T-helper 1 cell (primary cell): ENCODE measurements at places on chromosomes 6 and 20.

DNA sequence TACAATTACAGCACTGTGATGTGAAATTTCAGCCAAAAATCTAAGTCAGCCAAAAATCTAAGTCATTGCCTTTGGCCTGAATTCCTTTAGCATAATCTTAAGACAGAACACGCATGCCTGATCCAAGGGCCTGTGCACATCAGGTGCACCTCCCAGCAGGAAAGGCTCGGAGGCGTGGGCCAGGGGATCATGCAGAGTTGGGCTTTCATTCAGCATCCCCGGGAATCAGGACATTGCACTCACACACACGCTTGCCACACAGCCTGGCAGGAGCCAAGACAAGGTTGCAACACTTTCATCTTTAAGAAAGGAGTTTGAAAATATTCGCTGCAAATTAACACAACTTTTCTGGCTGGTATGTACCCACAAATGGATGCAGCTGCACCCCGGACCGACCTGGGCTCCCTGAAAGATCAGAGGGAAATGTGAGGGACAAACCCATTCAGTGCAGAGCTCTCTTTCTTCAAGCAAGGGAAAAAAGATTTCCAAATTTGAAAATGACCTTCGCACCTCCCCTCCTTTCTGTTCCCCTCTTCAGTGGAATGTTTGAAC lies 48.8 kb downstream of the ERMARD start:
- DNase-seq = no peak

- DNase-seq = no peak
Observed at GRCh38 chr6:168841609-168842278, 400.8 kb downstream of the SMOC2 start.

DNA sequence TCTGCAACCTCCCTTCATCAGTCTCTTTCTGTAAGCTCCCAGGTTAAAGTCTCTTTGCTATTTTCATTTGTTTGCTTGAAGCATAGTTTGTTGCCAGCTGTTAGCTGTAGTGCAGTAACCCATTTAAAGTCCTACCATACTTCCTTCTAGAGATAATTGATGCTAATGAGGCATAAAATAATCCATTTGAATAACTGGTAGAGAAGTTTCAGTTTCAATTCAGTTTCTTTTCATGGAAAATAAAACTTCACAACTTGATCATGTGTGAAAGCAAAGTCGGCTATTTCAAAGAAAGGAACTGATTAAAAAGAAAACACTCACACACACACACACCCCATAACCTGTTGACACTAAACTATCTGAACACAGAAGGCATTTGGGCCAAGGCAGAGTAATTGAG lies 68.5 kb upstream of the TENT5A start:
- DNase-seq = no peak

GRCh38 chr6:42726026-42726425 lies 3.6 kb upstream of the PRPH2 start:
- DNase-seq = no peak

DNA sequence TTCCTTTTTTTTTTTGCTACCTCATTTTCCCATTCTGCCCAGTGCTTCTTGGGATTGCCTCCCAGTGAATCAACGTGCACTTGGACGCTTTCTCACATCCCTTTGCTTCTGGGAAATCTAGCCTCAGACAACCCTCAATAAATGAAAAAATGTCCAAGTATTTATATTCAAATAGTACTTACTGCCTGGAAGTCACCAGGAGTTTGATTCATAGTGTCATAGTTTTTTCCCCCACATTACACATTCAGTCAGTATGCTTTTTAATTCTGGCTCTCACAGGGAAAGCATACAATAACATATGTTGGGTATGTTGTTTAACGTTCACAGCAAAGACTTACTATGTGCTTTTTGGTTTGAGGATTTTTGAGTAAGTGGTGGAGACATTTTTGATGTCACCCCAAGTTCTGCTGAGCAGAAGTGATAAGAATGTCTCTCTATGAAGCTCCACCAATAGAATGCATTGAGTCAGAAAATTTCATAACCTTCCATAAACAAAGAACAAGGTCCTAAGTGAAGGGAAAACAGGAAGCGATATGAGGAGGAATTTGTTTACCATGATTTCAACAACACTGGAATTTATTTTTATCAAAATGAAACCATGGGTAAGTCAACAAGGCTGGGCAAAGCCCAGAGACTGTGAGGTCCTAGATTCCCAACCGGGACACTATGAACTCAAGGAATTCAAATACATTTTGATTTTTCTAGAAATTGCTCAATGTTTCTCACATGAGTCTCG lies 301.2 kb upstream of the BMP2 start:
- no peak for DNase-seq

GRCh38 chr6:42326248-42326647 lies 108.6 kb upstream of the MRPS10 start:
- DNase-seq = no peak

GRCh38 chr6:137510923-137511322 lies 16.7 kb upstream of the OLIG3 start:
- no peak for DNase-seq

DNA sequence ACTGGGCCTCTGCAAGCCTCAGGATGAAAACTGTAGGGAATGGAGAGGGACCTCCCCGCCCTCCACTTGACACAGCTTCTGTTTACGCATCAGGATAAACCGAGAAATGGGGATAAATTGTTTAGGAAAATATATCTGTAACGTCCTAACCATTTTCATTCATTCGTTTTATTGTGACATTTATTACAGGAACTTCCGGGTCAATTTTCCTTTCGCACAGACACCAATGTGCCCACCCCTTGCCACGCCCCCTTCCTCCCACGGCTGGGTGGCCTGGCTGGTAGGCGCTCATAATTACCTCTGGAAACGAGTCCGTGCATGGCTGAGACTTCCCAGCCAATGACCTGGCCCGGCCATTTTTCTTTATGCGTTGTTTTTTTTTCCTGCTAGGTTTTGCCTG lies 96.1 kb downstream of the BMP7 start:
- no peak for DNase-seq

- DNase-seq = no peak
Observed at GRCh38 chr20:17555106-17555505, 14.8 kb upstream of the DSTN start.

- DNase-seq = no peak
Observed at GRCh38 chr20:51326201-51326819, 216.2 kb downstream of the NFATC2 start.

GRCh38 chr6:159926542-159927203 lies 35.9 kb downstream of the MAS1 start:
- DNase-seq = no peak

DNA sequence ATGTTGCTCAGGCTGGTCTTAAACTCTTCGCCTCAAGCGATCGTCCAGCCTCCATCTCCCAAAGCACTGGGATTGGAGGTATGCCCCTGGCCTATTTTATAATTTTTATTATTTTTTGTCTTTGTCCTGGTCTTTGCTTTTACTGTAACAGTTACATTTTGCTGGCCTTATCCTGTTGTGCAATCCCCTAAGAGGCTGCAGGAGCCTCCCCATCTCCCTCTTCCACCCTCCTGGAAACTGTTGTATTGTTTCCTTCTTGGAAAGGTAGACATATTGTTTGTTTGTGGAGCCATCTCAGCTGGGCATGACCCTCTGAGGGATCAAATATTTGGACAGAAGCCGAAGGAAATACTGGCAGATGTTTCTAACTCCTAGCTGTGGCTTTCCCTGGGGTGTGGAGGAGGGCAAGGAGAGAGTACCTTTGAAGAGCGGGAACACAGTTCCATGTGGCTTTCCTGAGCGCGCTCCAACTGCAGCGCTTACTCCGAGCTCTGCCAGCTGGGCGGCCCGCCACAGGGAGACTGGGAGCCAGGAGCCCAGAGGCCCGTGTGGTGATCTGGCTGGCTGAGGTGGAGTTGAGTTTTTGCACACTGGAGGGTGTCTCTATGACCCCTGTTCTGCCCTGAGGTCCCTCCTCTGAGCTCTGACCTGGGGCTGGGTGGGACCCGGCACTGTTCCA lies 4.9 kb downstream of the MAPK13 start:
- no peak for DNase-seq

GRCh38 chr6:47105469-47106178 lies 63.5 kb upstream of the ADGRF1 start:
- no peak for DNase-seq

GRCh38 chr20:32967961-32968457 lies 36.2 kb downstream of the SUN5 start:
- DNase-seq = no peak
